Stimulated activated CD4-positive, alpha-beta T cell treated with anti-CD3 and anti-CD28 coated beads, TNF-alpha, amount 100 ng/mL, for 1 hour (primary cell): ENCODE measurements at places on chromosomes 4 and X.

DNA sequence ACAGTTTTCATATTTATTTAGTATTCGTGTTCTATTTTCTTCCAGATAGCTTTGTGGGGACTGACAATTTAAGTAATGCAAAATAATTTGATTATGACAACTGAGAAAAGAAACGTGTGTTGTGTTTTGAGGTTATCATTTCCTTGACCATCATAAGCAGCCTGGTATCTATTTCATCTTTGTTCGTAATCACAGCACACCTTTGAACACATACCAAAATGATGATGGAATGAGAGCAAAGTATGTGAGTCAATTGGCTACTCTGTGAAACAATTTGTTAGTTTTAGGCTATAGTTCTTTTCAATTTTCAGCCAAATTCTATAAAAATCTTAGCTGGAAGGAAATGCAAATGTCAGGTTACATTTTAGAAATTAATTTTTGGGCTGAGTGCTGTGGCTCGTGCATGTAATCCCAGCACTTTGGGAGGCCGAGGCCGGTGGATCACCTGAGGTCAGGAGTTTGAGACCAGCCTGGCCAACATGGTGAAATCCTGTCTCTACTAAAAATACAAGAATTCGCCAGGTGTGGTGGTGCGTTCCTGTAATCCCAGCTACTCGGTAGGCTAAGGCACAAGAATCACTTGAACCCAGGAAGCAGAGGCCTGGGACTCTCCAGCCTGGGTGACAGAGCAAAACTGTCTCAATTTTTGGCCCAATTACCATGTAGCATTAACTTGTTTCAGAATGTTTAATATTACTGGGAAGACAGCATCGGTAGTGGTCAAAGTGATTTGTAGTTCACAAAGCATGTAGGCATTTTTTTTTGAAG is 1.1 kb upstream of the DUSP21 start:
- DNase-seq = no peak

GRCh38 chr4:6880691-6881090 is 28.9 kb upstream of the TBC1D14 start:
- DNase-seq = no peak

GRCh38 chrX:109372716-109373115 is 109.2 kb downstream of the GUCY2F start:
- DNase-seq = no peak

DNA sequence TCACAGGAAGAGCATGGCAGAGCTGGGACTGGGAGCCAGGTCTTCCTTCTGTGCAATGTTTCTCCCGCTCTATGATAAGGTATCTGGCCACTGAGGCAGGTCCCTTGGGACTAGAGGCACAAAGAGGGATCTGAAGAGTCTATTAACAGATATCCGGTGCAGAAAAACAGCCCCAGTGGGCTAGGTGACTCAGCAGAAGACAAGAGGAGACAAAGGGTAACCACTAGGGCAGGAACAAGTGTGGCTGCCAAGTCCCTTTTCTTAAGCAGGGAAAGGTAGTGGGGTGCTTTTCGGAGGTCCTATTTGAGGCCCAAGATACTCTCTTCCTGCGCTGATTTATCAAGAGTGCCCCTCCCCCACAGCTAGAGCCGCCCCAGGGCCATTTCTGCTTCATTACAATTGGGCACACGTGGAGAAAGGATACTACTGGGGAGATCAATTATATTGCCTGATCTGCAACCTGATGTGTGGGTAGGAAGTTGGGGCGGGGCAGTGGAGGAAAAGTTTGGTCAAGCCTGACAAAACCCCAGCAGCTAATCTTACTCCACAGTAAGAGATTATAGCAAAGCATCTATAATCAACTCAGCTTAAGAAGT is at the start of gene DGAT2L6:
TSS of gene DGAT2L6 (plus strand) at position 546 of the 596 bp plus-strand sequence. CDS start 100 bp downstream, outside the sequence.
- DNase-seq = no peak

- no peak for DNase-seq
Observed at GRCh38 chr4:99790796-99791617, 25.6 kb upstream of the DAPP1 start.

- DNase-seq = no peak
Observed at GRCh38 chrX:154472685-154473632, 6.1 kb downstream of the LAGE3 start.

- DNase-seq = no peak
Observed at GRCh38 chr4:168631241-168632162, 134.7 kb downstream of the PALLD start.

- no peak for DNase-seq
Observed at GRCh38 chr4:165398570-165398969, 19.8 kb downstream of the CPE start.

DNA sequence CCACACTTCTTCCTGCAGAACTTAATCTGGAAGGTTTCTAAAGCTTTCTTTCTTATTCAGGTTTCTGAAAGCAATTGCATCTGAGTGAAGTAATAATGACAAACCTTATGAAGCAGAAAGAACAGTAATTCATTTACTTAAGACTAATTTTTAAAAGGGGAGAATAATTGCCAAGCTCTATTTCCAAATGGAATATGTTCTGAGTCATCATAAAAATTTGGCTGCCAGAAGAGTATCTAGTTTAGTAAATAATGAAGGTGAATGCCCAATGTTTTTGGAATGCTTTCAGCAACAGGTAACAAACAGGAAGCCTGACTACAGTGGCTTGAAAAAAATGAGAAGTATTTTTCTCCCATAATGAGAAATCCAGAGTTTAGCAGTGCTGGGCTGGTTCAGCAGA is 227.3 kb upstream of the TET2 start:
- DNase-seq = no peak

GRCh38 chrX:153458476-153458875 is 11.9 kb downstream of the HAUS7 start:
- no peak for DNase-seq

DNA sequence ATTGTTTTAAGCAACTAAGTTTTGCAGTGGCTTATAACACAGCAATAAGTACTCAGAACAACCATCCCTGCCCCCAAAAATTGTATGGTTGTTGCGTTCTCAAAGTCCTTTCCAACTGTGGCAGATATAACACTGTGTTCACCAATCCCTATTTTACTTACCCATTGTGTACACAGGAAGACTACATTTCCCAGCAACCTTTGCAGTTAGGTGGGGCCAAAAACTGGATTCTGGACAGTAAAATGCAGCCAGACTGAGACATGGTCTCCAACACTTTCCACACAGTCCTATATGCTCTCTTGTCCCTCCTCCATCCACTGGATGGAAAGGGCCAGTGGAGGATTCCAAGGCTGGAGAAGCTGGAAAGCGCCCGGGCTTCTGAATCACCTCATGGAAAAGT is 523.6 kb downstream of the BCOR start:
- DNase-seq = no peak

DNA sequence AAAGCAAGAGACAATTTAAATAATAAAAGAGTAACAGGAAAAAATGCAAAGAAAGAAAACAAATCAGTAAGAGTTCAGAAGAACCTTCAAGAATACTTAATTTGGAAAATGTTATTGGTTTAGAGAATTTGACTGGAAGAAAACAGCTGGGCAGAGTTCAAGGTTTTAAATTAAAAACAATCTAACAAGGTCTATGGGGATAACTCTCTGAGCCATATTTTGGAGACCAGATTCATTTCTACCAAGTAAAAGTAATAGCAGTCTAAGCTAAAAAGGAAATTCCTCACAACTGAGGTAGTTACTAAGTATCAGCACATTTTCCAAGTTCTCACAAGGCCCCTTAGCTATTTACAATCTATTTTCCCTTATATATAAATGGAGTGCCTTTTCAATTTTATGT is 82.4 kb upstream of the TFDP3 start:
- DNase-seq = no peak

DNA sequence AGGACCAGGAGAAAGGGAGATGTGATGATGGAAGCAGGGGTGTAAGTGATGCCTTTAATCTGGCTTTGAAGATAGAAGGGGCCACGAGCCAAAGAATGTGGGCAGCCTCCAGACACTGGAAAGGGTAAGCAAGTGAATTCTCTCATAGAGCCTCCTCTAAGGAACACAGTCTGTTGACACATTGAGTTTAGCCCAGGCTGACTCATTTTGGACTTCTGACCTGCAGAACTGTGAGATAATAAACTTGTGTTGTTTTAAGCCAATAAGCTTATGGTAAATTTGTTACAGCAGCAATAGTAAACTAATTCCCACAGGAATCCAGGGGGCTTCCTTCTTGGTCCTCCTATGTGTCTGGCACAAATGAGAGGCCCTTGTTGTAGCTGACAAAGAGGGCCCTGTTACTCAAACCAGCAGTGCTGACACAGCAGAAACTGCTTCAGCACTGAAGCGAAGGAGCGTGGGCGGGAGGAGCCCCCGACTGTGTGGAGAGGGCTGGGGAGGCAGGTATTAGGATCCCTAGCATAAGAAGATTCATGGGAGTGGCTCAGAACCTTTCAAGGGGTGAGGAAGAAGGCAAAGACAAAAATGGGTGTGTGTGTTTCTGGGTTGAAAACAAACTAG is 268.7 kb downstream of the NR3C2 start:
- no peak for DNase-seq

- no peak for DNase-seq
Observed at GRCh38 chr4:133154725-133155124, 5.6 kb downstream of the PCDH10 start.

- no peak for DNase-seq
Observed at GRCh38 chrX:122787231-122787630, 396.8 kb upstream of the GRIA3 start.

GRCh38 chrX:122866532-122866931 is 317.5 kb upstream of the GRIA3 start:
- DNase-seq = no peak

DNA sequence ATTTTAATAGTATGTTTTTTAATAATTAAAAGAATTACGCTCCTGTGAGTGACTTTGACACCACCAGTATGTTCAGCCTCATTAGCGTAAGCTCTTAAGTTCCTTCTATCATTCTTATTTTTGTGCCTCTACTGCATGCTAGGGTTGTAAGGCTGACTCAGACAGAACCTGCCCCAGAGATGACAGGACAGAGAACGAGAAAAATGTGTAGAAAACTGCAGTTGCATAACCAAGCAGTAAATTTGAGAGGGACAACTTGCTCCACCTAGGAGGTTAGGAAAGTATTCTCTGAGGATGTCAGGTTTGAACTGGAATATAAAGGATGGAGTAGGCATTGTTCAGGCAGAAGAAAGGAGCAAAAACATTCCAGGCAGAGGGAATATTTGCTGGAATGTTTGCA is 98.7 kb downstream of the NFKB1 start:
- DNase-seq = no peak

- DNase-seq = no peak
Observed at GRCh38 chr4:153489856-153490558, 23.8 kb downstream of the TMEM131L start.

DNA sequence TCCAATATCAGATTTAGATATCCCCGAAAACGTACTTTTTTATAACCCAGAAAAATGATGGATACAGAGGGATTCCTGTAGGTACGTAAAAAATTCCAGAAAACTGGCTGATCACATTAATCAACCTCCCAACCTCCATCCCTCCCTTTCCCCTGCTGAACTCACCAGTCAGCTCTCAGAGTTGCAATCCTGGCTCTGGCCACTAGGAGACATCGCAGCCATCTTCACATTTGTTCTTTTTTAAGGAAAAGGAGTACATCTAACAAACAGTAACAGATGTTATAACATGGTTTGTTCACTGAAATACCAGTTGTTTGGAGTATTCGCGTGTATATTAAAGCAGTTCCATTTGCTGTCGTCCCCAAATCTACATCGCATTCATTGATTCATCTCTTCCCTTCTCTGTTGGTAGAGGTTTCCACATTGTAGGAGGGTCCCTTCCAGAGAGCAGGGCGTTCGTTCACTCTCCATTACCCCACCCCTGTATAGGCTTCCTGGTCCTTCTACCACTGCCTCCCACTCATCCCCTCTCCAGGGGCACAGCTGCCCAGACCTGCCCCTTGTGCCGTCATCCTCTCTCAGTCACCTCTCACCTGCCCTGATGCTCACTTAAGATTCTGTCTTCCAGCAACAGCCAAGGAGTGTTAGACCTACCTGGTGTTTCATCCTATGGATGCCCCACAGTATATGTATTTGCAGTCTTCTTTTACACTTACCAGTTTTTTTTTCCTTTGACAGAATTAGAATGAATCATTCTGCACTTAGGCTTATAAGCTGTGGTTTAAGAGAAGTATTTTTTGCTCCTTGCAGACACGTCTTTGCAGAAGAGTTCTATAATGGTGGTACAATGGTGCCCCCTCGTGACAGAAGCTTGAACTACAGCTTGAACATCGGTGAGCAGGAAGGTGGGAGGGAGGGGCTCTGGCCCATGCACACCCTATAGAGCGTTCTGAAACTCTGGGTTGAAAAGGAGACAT is 36.8 kb upstream of the RAB40AL start:
- DNase-seq = no peak

DNA sequence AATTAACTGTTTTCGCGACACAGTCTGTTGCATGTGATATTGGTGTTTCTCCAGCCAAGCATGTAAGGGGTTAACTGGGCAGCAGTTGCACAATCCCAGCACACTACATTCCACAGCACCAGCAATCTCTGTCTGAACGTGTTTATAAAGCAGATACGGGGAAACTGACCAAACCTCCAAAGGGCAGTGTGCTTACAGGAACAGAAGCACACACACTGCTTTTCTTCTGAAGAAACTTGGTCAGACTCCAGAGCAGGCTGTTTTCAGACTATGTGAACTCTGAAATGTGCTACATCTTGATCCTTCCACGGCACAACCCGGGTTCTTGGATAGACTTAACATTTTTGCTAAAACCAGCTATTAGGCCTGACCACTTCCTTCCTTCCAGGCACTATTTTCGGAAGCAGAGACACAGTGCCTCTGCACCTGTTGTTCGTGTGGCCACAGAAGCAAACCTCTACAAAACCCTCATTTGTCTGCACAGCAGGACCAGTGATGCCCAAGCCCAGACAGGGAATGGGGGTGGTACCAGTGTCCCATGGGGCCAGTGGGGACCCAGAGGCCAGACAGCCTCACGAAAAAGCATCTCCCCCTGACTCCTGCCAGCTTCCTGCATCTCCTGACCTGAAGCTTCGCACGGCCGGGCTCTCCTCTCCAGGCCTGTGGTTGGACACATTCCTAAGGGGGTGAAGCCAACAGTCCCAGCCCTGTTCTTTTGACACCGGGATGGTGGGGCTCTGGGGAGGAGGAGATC is 90.1 kb downstream of the IRF2 start:
- no peak for DNase-seq

DNA sequence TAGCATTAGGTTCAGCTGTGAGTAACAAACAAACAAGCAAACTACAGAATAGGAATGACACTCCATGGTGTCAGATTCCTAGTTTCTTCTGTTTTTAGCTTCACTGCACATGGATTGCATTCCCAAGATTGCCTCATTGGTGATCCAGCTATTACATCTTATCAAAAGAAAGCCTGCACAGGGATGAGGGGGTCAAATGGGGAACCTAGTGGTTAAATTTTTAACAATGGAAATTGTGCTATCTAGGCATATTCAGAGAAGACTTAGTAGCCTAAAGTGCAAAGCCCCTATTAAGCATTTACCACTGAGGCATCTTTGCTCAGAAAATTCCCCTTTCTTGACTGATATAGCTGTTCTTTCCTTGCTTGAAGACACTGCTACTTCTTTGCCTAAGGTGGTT is 3.9 kb upstream of the TTC29 start:
- no peak for DNase-seq

DNA sequence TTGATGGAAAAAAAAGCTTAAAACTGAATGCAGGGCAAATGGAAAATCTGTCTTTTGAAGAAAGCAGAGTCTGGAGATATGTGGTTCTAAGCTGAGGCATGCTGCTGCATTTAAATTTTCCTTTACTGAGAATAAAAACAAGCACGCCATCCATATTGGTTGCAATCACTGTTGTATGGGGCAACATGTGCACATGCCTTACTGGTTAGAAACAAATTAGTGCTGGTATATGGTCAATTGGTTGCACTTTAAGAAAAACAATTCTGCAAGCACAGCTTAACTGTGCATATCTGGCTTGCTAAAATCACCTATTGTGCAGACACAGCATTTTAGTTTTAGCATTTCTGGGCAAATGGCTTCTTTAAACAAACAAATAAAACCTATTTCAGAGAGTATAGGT is 239.1 kb downstream of the NDST4 start:
- DNase-seq = no peak
